ENCODE measurements at places on chromosomes 6 and 20.

DNA sequence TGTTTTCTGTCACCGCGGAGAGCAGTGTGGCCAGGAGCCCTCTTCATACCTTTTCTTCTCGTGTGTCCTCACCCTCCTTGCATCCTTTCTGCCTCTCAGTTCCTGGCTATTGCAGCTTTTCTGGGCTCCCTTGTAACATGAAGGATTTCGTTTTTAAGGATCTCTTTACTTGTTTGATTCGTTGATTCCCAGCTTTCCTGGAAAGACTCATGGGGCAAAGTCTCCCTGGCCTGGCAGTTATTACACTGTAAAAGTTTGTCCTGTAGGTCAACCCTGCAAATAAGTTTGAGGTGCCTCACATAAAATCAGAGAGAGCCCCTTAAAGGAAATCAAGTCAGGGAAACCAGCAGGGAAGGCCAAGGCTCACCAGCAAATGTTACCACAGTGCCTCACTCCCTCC is 70.1 kb downstream of the ISM1 start:
- no peak for DNase-seq

DNA sequence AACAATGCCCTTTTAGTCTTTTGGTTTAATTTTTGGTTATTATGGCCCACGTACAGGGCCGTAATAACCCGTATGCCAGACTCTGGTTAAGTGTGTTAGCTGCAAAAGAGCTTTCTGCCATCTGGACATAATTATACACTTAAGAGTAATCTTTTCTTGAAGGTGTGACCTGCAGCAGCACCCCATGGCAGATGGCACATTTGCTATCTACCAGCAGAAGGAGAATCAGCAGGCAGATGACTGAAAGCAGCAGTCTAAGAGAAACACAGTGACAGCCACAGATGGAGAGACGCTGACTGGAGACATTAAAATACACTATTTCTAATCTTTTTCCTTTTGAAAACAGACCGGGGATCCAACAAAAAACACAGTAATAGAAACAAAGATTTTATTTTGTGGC is 18.7 kb downstream of the ASF1A start:
- no peak for DNase-seq

DNA sequence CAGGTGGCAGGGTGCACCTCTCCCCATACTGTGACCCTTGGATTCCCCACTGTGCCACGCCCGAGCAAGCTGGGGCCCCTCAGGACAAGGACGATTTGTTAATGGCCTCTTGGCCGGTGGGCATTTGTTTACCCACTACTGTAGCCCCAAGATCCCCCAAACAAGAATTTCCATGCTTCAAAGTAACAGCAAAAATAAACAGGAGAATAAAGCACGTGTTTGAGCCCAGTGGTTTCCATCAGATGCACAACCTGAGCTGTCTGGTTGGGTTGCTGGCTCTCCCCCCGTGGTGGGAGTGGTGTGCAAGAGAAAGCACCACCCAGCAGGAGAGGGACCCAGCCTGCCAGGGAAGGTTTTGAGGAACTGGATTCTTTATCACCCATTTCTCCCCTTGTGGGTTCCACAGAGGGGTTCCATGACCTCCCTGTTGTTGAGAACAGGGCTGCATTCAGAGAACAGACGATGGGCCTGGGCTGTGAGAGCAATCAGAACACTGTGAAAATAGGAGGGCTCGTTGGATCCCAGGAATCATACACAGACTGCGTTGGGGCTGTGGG is 4.8 kb downstream of the CD93 start:
- no peak for DNase-seq

DNA sequence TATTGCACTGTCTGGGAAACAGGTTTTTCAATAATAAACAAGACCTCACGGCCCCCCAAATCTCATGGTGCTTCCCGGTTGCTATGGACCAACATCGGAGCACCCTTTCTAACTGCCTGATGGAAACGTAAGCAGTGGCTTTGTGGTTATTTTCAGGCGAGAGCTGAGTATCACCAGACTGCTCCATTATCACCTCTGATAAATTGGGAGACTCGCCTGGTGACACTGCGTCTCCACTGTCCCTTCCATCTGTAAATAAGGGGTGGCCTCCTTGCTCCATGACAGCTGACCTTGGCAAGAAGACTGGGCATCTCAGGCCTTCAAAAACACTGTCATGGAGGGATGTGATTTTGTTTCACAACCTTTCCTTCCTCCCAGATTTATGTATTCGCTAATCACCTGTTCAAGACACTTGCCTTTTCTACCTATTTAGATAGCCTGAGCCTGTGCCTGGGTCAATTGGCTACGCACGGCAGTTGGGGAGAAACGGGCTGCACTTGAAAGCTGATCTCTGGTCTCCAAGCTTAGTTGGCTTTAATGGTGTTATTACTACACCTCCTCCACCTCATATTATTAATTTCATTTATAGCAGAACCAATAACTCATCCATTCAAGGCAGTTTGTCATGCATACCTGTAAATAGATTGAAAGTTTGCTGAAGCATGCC is 17.7 kb upstream of the CDH4 start:
- DNase-seq, result no peak

GRCh38 chr6:111478749-111479148 is 4.3 kb downstream of the REV3L start:
- DNase-seq, result no peak

GRCh38 chr6:10719296-10719963 is 3.4 kb upstream of the TMEM14C start:
- no peak for DNase-seq

- no peak for DNase-seq
These were observed 143.8 kb downstream of the FNDC1 start for GRCh38 chr6:159313018-159313417.

DNA sequence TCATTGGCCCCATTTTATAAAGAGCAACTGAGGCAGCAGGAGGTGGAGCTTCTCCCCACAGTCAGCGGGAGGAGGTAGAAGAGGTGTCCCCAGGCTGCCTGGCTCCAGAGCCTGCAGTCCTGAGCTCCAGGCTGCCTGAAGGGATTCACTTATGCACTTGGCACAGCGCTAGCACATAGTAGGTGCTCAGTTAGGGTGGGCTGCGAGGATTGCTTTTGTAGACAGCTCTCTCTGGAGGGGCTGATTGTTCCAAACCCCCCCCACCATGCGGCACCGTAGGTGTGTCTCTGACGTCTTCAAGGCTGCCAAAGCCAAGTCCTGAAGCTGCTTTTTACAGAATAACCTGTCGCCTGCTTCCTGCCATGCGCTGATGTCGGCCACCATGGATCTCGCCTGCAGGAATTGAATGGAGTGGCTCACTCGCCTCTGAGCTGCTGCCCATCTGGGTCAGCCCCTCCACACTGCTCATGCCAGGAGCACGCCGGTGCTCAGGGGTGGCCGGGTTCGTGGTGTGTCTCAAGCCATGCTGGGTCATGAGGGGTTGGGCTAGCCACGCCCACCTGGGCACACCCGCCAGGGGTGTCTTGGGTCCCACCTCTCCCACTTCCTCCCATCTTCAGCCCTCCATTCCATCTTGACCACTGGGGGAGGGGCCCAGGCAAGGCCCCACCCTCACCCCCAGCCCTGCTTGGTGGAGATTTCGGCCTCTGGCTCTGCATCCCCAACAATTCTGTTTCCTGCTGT is 59.8 kb downstream of the BCAS4 start:
- no peak for DNase-seq

- DNase-seq, result no peak
These were observed 8.6 kb downstream of the AHCY start for GRCh38 chr20:34294563-34294962.

DNA sequence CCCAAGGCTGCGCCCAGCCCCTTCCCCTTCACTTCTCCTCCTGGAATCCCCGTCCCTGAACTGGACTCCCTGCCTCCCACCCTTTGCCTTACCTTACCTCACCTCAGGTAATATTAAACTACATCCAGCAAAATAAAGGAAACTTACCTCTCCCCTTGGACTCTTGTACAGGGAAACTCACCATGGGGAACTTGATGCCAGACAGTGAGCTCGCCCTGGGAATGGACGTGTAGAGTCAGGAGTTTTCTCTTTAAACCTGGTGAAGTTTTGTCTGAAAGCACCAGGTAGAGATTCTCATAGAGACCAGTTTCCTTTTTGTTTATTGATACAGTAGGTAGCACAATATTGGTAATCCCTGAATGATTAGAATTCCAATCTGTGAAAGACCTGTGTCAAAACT is 544 bp upstream of the HLA-C start:
- no peak for DNase-seq

- DNase-seq, result peak; percentile 10
These were observed 111.0 kb downstream of the TFAP2A start for GRCh38 chr6:10303608-10304506.

- DNase-seq, result no peak
These were observed 45.2 kb downstream of the MCUR1 start for GRCh38 chr6:13769034-13769654.

DNA sequence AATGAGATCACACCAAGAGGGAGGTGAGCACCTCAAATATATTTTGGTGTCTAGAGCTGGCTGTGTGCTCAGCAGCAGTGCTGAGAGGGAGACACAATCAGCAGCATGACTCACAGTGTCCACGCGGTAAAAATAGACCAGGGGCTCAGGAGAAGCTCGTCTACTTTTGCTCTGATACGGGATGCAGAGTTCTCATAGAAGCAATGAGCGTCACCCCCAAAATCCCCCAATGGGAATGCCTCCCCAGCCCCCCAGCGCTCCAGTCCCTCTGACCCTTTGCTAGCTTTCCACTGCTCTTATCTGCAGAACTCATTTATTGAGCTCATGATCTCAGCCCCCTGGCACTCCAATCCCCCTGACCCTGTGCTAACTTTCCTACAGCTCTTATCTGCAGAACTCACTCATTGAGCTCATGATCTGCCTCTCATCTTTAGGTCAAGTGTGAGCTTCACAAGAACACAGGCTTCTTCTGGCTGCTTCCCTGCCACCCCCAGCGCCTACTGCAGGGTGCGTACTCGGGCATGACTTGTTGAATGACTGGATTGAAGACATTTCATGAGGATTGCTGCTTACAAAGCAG is 34.0 kb downstream of the SYNDIG1 start:
- peak; percentile 50 for DNase-seq

DNA sequence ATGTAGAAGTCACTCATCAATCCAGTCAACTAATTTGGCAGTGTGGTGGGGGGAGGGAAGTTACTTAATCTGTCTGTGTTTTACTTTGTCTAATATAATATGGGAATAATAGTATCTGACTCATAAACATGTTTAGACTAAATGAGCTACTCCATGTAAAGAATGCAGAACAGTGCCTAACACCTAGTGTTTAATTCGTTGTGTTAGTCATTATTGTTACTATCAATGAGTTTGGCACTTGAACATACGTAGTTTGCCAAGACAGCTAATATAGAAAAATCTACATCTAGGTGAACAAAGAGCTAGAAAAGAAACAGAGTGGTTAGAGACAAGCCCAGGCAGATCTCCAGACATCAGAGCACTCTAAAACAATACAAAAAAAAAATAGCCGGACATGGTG is 49.1 kb downstream of the IRAK1BP1 start:
- no peak for DNase-seq

DNA sequence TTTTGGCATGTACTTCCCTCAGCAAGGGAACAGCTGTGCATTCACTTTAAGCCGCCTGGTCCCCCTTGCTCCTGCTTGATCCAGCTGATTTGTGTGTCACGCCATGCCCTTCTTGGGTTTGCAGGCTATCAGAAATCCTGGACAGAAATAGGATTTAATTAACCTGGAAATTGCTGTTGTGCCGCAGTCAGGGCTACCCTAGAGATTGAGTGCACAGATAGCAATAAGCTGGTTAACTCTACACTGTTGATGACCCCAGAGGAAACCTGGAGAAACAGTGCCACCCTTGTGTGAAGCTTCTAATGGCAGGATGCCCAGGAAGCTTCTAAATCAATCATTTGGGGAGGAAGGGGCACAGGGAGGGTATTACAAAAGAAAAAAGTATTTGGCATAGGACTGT is 199.0 kb downstream of the JARID2 start:
- no peak for DNase-seq

DNA sequence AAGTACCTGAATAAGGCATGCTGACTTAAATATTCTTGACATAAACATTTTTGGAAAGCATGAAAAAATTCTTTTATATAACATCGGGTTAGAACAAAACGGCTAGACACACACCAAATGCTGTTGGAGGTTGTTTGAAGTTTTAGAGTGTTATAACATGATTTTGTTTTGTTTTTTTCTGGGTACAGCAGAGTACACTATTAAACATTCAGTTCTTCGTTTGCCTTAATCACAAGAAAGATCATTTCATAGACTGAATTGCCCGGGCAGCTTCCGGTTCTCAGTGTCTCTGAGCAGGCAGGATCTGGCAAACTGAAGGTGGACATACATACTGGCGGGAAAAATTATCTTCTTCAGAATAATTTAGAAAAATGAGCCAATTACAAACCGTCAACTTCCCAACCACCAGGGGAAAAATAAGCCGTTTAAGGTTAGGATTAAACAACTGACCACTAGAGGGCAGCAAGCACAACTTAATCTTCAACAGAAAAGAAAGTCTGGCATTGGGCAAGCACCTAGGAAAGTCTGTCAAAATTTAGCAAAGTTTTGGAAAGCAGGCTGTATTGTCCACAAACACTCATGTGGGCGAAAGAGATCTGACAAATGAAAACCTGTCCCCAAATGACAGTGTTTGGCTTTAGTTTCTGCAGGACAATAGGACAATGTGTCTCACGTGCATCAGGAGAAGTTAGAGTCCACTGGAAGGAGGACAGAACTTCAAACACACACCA is 15.0 kb downstream of the ZNF217 start:
- DNase-seq, result peak; percentile 69

DNA sequence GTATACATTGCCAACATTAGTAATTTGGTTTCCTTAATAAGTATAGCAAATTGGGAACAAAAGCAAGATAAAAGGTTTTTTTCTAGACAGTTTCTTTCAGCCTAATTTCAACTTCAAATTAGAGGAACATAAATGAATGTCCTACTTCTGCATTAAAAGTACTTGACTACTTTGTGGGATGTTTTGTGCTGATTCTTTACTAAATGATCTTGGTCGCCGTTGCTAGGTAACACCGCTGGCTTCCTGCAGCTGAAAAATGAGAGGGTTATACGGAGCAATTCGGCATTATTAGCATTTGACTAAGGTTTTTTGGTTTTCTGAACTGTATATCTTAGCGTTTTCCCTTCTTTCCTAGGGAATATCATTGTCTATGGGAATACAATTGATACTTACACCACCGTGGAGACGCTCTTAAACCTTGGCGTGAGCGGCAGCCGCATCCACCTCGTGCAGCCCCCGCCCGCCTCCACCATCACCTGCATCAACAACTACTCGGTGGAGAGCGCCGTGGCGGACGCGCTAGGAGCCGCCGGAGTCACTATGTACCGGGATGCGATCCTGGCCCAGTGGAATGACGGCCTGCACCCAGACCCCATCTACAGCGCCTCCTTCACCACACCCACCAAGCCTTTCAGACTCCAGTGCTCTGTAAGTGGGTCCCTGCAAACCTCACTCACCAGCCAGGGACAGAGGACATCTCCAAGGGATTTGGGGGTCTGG is 90.9 kb upstream of the INSM1 start:
- no peak for DNase-seq

- no peak for DNase-seq
These were observed 92.5 kb upstream of the AKAP12 start for GRCh38 chr6:151147118-151147832.

DNA sequence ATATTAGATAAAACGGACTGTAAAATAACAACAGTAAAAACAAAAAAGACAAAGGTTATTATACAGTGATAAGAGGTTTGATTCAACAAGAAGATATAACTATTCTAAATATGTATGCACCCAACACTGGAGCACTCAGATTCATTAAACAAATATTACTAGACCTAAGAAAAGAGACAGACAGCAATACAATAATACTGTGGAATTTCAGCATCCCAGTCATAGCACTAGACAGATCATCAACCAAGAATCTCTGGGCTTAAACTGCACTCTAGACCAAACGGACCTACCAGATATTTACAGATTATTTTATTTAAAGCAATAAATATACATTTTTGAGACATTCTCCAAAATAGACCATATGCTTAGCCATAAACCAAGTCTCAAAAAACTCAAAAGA is 263.8 kb downstream of the C6orf118 start:
- DNase-seq, result peak; percentile 3

Measured in astrocyte (in vitro differentiated cells and primary cell).